Stimulated activated CD8-positive, alpha-beta memory T cell treated with anti-CD3 and anti-CD28 coated beads, Interleukin-4, amount 100 ng/mL, for 4 hours (primary cell): ENCODE measurements at places on chromosomes 7 and 10.

GRCh38 chr10:110378533-110379108 lies 73.9 kb upstream of the SMNDC1 start:
- DNase-seq: no peak

DNA sequence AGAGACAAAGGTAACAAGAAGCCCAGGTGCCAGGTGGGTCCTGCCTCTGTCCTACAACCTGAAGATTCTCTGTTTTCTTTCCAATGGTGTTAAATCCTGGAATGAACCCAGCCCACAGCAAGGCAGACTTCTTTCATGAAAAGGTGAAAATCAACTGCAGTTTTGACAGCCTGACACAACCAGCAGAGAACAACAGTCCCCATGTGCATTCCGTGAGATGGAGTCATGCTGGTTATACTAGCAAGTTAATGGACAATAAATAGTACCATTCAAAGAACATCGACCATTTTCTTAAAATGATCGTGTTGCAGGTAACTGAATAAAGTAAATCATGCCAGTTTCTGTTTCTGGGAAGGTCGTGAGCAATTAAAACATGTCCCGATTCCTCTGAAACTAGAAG lies 131.5 kb downstream of the SFMBT2 start:
- no peak for DNase-seq

- no peak for DNase-seq
Observed at GRCh38 chr10:102645388-102645740, 1.1 kb downstream of the TRIM8 start.

- no peak for DNase-seq
Observed at GRCh38 chr7:47103498-47104205, 478.3 kb downstream of the TNS3 start.

DNA sequence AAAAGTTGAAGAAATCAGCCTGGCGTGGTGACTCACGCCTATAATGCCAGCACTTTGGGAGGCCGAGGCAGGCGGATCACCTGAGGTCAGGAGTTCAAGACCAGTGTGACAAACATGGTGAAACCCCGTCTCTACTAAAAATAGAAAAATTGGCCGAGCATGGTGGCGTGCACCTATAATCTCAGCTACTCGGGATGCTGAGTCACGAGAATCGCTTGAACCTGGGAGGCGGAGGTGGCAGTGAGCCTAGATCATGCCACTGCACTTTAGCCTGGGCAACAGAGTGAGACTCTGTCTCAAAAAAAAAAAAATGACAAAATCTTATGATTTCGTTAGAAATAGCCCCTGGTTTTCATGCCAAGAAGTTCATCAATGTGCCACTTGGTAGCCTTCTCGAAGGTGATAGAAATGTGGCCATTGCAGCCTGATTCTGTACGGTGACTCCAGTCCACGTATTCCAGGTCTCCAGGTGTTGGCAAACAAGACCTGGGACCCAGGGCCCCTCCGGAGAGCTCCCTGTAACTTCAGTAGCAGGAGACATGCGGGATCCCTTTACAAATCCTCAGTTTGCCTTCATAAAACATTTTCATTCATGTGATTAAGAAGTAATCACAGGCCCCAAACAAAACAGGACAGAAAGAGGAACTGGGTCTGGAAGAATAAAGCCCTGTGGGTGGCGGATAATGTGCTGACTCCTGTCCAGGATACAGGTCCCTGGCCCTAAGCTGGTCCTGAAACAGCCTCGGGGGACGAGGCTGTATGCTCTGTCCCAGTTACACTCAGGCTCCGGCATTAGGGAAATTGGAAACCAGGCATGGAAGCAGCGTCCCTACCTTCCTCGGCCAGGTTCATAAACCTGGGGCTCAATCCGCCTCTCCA lies 207.3 kb upstream of the SH2B2 start:
- DNase-seq: no peak

DNA sequence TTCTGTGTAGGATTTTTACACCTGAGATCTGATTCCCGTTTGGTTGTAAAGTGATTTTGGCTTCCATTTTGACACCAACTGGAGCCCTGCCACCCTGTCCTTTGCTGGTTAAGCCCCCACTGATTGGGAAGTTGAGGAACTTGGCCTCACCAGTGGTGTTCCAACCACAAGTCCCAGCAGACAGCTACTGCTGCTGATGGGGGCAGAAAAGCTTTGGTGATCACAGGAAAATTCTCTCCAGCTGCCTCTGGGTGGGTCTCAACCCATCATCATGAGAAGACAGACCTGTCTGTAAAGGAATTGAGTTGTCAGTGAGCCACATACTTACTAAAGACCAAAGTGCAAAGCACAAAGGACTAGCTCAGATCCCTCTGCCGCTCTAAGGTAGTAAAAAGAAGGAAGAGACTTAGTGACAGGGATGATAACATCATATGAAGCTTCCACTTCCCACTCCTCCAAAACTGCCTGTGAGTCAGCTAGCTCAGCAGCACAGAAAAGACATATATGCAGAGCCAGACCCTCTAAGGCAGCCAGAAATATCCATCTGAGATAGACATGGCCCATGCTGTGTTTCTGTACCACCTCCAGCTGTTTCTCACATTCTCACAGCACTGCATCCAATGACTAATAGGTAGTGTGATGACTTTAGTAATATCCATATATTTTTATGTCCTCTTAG lies 22.4 kb upstream of the LRRC17 start:
- DNase-seq: no peak

- DNase-seq: no peak
Observed at GRCh38 chr7:2544541-2545188, 10.7 kb downstream of the BRAT1 start.

DNA sequence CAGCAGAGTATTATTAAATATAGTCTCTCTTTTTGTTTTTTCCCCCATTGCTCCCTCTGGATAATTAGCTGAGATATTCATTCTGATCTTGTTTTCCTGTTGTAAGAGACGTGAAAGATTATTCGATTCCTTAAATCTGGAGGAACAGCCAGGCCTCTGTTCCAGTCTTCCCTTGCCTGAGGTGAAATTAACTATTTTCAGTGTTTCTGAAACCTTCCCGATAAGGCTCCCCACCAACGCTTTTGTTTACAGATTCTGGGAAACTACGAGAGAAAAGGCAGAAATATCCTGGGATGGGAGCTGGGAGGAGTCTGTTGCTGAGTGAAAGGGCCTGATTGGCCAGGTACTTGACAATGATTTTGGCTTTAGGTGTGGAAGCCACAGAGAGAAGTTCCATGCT lies 63.6 kb upstream of the AGR3 start:
- DNase-seq: no peak

DNA sequence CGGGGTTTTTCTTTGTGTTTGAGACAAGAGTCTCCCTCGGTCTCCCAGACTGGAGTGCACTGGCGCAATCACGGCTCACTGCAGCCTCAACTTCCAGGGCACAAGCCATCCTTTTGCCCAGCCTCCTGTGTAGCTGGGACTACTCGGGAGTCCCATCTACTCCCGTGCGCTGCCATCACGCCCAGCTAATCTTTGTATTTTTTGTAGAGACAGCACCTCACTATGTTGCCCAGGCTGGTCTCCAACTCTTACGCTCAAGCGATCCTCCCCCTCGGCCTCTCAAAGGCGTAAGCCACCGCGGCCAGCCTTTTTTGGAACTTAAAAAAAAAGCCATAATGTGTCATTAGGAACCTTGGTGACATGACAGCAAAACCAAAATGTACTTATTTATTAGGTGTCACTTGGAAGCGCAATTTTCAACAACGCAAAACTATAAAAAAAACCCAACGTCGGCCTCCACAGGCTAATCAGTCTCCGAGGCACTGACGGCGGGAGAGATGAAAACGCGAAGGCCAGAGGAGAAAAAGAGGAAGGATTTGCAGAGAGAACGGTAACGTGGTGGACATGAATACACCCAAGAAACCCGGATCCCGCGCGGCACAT lies 911 bp upstream of the HNRNPH3 start:
- DNase-seq: no peak
